ENCODE measurements at places on chromosomes 1 and 21. TPM values are rescaled to one million over a fixed set of nuclear protein-coding genes. Genes with fewer than 3 reads are reported as not detected.

TMEM82 gene
- polyA plus RNA-seq, result not detected

ICOSLG gene
- 0.52 TPM for polyA plus RNA-seq

- peak; percentile 66 for DNase-seq
Observed at GRCh38 chr1:200302192-200302920, 107.5 kb downstream of the ZNF281 start.

DNA sequence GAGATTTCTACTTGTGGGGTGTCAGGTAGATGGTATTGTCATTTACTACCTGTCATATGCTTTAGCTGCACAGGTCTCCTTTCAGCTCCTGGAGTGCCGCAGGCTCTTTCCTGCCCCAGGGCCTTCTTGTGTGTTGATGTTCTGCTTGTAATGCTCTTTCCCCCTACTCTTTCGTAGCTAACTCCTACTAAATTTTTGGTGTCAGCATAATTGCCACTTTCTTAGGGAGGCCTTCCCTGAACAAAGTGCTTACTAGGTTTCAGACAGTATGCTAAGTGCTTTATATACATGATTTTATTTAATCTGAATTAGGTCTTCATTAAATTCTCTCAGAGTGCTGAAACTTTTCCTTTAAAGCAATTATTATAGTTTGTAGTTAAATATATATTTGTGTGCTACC lies 4.8 kb upstream of the THEM4 start:
- DNase-seq, result no peak

- no peak for DNase-seq
Observed at GRCh38 chr1:182281541-182281940, 110.0 kb downstream of the GLUL start.

HMGCL gene
- 36.5 TPM for polyA plus RNA-seq

NBPF3 gene
- 8.7 TPM for polyA plus RNA-seq

F13B gene
- not detected for polyA plus RNA-seq

SLC45A3 gene
- polyA plus RNA-seq, result 4.6 TPM

DNA sequence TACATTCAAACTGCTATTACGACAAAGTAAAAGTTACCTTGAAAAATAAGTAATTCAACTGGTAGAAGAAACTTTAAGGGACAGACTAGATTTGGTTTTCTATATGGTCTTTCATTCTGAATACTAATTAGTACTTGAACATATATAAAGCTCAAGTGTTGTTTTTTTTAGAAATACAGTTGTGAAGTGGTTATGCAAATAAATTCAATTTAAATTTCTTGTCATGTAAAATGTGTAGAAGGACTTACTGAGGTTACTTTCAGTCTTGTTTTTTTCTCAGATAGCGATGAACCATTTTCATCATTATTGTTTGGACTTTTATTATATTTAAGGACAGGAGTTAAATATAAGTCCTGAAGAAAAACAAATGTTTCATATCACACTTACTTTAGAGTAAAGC lies 24.4 kb downstream of the HS2ST1 start:
- DNase-seq, result no peak

CLCNKB gene
- 0.41 TPM for polyA plus RNA-seq

GRCh38 chr1:218933513-218933912 lies 240.2 kb upstream of the LYPLAL1 start:
- DNase-seq, result no peak

ZNF496 gene
- 23.2 TPM for polyA plus RNA-seq

DNA sequence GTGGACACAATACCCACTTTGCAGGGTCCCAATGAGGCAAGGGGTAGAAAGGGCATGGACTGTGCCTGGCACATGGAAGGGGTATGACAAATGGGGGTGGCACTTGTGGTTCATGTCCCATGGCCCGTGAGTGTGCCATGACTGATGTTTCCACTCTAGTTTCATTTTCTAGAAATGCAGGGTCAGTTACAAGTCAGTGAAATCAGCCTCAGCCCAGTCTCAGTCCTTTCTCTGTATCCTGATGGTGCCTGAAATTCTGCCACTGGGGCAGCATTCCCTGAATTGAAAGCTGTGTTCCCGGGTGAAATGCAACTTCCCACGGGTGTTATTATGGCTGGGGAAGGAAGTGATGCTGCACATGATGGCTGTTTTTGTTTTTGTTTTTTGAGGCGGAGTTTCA lies 110.8 kb upstream of the ZBTB40 start:
- no peak for DNase-seq

DNA sequence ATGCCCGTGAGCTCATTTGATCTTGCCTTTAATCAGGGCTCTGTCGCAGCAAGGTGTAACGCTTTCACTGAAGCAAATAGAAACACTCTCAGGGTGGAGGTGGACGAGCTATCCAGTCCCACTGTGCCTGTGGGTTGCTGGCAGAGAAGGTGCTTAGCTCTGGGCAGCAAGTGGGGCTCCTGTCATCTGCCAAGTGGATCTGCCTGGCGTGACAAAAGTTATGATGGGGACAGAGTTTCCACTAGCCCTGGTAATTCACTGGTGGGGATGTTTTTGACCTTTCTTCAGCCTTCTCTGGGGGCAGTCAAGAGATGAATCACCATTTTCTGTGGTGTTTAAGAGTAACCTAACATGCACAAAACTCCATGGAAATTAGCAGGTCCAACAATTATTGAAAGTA lies 71.3 kb upstream of the EDEM3 start:
- DNase-seq, result no peak

ZYG11A gene
- 0.41 TPM for polyA plus RNA-seq

DNA sequence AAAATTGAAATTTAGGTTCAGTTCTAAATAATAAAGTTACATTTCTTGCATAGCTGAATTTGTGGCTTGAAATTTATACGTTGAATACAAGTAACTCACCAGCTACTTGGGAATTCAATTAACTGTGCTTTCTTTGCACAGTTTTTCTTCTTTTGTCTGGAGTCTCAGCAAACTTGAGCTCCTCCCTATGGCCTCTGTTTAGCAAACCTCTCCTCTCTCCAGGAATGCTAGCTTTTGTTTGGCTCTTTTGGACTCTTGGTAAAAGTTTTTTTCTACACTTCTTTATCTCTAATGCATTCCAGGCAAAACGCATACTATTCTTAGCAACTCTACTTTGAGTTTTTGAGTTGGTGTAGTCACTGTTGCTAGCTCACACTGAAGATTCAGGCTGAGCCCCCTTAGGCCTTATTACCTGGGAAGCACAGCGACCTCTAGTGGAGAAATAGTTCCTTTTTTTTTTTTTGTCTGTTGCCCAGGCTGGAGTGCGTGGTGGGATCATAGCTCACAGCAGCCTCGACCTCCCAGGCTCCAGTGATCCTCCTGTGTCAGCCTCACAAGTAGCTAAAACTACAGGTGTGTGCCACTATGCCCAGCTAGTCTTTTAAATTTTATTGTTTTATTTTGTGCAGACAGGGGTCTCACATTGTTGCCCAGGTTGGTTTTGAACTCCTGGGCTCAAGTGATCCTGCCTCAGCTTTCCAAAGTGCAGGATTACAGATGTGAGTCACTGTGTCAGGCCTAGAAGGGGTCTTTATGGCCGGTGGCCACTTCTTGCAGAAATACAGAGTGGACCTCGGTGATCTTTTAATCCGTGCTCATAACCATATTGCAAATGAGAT lies 61.7 kb downstream of the CASQ2 start:
- DNase-seq, result peak; percentile 45

RIMS3 gene
- 2.9 TPM for polyA plus RNA-seq

DNA sequence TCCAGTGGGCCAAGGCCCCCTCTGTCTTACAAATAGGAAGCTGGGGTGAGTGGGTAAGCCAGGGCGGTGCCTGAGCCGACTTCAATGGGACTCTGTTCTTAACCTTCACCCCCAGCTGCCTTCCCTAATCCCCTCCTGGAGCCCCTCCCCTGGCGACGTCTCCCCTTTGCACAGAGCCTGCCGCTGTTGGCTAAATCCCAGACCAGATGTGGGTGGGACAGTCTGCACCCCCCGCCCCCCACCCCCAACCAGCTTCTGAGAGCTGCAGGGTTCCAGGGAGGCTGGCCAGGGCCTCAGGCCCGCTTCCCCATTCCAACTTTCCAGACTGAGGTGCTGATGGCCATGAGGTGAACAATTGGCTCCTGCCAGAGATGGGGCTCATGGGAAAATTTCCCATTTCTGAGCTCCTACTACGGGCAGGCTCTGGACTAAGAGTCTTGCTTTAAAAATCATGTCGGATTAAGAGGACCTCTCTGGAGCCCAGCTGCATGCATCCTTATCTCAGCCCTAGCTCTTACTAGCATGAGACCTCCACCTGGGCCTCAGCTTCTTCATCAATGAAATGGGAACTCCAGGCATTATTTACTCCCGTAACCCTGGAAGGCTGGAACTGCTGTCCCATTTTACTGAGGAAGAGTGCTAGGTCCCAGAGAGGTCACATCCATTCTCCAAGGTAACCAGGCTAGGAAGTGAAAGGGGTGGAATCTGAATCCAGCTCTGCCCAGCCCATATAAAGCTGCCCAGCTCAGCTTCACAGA lies 6.4 kb downstream of the COL8A2 start:
- DNase-seq, result peak; percentile 40

FCGR3A gene
- polyA plus RNA-seq, result not detected

SLC1A7 gene
- not detected for polyA plus RNA-seq

- DNase-seq, result no peak
Observed at GRCh38 chr1:170239445-170239844, 93.7 kb downstream of the NTMT2 start.

DNA sequence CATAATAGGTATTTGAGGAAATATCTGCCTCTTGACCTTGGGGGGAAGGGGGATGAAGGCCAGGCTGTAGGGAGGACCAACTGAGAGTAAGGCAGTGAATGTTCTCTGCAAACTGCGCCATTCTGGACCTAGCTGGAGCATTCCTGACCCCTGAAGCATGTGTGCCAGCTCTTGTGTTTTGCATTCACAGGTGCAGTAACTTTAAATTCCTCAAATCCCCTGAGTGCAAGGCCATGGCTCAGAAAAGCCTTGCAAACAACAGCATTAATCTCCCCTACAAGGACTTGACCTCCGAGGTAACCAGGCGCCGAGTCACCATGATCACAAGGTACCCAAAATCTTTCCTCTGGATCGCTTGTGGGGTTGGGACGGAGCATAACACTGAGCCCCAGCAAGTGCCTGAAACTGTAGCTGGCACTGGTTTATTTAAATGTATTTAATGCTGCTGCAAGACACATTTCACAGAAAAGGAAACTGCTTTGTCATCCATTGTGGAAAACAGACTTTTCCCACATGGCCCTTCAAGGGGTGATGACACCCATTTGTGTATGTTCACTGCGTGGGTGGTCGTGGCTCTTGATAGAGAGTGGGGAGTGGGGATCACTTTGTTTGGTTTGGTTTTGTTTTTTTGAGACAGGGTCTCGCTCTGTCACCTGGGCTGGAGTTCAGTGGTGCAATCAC lies 1.7 kb downstream of the MYOCOS start:
- no peak for DNase-seq

OR2L8 gene
- polyA plus RNA-seq, result not detected

- no peak for DNase-seq
Observed at GRCh38 chr1:154476791-154477190, 25.2 kb upstream of the TDRD10 start.

- DNase-seq, result no peak
Observed at GRCh38 chr1:241688940-241689368, 36.9 kb downstream of the WDR64 start.

- no peak for DNase-seq
Observed at GRCh38 chr1:233607252-233608119, 6.4 kb upstream of the KCNK1 start.

TMCC2 gene
- polyA plus RNA-seq, result 5.3 TPM

- DNase-seq, result no peak
Observed at GRCh38 chr1:186207391-186208085, 167.5 kb downstream of the TPR start.

GRCh38 chr1:151728151-151729054 lies 7.1 kb downstream of the RIIAD1 start:
- DNase-seq, result peak; percentile 77

AGMAT gene
- polyA plus RNA-seq, result 0.66 TPM

DNA sequence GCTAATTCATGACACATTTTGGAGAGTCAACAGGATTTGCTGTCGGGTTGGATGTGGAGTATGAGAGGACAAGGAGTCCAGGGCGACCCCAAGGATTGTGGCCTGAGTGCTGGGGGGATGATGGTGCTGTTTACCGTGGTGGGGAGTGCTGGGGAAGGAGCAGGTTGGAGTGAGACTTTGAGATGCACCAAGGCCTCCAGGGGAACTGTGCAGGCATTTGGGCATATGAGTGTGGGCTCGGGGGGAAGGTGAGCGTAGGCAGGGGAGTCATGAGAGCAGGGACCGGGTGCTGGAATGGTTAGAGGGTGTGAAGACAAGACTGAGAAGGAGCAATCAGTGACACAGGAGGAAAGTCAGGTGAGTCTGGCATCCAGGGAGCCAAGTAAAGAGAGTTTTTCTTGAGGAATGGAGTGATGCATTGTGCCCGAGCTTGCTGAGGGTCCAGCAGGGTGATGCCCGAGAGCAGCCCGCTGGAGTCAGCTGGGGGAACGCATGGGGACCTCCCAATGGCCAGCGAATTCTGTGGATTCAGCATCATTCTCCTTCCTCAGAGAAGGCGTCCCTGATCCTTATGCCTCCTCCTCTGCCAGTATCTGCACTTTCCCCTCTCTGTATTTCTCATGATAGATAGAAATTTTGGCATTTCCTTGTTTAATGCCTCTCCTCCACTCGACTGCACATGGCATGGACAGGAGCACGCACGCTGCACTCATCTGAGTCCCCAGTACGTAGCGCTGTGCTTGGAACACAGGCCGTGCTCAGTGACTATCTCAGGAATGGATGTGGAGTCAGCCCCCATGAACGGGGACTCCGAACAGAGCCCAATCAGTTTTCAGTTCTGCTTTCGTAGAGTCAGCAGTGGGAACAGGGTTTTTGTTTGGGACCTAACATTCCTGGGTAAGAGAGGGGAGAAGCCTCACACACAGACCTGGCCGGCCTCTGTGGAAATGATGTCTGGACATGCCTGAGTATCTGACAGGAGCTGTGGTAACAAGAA lies 52.1 kb upstream of the ETV3 start:
- no peak for DNase-seq

DNA sequence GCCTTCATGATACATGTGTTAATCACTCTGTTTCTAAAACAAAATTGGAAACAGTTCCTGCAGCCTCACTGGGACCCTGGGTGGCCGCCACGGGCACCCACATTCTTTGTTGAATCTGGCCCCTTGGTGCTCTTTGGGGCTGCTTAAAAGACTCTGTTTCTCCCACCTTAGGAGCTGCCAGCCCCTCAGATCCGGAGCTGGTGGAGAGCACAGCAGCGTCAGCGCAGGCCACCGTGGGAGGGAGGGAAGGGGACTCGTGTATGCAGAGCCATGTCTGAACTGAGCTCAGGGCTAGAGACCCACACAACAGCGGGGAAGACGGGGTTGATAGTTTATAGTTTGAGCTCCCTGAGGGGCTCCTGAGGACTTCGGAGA lies 121.2 kb downstream of the CNIH3 start:
- DNase-seq, result no peak

- peak; percentile 53 for DNase-seq
Observed at GRCh38 chr1:115112496-115113375, 23.4 kb upstream of the TSPAN2 start.

DNA sequence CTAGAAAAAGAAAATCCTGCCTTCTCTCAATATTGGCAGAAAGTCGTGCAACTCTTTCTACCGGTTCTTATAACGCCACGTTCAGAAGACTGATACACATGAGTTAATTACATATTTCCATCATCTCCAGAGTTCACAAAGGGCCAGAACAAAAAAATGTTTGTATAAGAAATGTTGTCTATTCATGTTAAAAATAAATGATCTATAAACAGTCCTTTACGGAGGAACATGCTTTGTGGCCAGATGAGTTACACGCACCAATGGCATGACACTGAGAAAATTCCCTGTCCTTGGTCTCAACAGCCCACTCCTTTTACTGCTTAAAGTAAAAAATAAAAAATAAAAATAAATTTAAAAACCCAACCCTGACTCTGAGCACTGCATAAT lies 29.5 kb downstream of the C2CD2 start:
- DNase-seq, result no peak

CD1E gene
- polyA plus RNA-seq, result not detected

Data from SK-N-SH (cell line).